ENCODE measurements at places on chromosomes 12 and 14. TPM values are rescaled to one million over a fixed set of nuclear protein-coding genes. Genes with fewer than 3 reads are reported as not detected.

- no peak for DNase-seq
These were observed 212.1 kb upstream of the RTL1 start for GRCh38 chr14:101115652-101116051.

- DNase-seq = no peak
These were observed 739 bp upstream of the SPATA7 start for GRCh38 chr14:88384718-88385117.

GRCh38 chr12:45599196-45599595 is 130.3 kb upstream of the ARID2 start:
- DNase-seq = no peak

- no peak for DNase-seq
These were observed 6.6 kb downstream of the MAX start for GRCh38 chr14:65095633-65096205.

Gene ASIC1
- 0.75 TPM for total RNA-seq

Data from kidney epithelial cell (primary cell).